ENCODE measurements at places on chromosomes 7 and 10.

DNA sequence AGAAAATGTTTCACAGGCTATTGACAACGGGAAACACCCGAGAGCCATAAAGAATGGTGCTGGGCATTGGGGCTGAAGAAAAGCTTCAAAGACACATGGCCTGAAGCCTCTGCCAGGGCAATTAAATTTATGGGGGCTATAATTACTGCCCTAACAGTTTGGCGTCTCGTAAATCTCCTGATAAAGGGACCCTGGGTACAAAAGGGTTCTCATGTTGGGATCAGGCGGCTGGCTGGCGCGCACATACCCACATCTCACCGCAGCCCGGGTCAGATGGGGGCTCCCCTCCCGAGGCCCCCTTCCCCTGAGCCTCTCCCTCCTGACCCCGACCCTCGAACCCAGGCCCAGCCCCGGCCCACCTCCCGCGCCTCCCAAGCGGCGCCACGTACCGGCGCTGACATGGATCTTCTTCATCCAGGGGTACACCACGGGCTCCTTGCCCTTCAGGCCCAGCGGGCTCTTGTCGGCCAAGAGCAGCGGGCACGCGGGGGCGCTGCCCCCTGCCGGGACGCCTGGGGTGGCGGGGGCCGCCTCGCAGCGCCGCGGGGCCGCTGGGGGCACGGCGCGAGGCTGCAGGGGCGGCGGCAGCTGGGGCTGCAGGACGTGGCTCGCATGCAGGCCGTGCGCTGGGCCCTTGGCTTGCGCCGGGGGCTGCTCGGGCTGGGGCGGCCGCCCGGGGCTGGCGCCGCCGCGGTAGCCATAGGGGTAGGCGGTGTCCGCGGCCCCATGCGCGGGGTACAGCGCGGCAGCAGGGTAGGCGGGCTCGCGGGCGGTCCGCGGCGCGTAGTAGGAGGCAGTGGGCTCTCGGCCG is 623 bp downstream of the HOXA4 start:
- DNase-seq = peak; percentile 70

DNA sequence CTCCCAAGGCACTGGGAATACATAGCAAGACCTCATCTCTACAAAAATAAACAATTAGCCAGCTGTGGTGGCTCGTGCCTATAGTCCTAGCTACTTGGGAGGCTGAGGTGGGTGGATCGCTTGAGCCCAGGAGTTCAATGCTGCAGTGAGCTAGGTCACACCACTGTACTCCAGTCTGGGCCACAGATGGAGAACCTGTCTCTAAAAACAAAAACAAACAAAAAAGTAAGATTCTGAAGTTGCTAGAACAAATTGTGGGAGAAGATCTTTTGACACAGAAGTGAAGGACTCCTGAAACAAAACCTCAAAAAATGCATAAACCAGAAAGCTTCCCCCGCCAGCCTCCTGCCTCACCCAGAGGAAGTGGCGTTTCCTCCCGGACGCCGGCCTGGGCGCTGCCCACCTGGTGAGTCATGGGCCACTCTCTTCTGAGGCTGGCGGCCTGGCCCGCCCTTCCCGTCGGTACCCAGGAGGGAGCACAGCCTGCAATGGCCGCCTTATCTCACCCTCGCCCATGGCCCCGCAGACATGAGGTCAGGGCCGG is 25.4 kb upstream of the ELN start:
- peak; percentile 96 for DNase-seq

- DNase-seq = no peak
Measured at GRCh38 chr10:117680601-117681000, 138.1 kb downstream of the EMX2 start.

DNA sequence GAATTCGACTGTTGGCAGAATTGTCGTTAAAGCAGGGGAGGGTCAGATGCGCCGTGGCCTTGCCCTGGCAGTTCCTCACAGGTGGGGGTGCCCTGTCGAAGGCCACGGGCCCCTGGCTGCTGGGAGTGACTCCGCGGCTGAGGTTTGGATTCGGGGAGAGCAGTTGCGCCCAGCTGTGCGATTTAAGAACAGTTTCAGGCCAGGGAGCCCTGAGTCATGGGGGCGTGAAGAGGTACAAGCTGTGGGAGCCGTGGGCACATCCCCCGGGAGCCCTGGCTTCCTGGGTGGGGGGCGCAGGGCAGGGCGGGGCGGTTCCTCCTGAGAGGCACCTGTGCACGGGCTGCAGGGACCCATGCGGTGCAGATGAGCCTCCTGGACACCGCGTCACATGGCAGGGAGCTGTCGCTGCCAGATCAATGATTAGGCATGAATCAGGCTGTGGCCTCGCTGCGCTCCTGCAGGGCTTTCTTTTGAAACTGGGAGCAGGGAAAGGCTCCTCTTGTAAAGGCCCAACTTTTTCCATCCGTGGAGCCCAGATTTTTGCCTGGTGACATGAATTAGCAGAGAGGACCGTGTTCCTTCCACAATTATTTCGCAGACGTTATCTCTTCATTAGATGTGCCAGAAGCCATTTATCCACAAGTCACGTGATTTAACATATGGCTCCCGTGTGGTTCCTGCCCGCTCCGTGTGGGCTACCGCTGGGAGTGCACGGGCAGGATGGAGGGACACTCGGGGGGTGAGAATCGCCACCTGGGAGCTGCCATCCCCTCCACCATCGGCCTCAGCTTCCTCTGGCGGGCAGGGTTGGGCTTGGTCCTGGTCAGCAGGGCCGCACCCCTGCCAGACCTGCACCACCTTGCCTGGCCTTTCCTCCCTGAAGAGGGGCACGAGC is 918 bp downstream of the PWWP2B start:
- peak; percentile 56 for DNase-seq

DNA sequence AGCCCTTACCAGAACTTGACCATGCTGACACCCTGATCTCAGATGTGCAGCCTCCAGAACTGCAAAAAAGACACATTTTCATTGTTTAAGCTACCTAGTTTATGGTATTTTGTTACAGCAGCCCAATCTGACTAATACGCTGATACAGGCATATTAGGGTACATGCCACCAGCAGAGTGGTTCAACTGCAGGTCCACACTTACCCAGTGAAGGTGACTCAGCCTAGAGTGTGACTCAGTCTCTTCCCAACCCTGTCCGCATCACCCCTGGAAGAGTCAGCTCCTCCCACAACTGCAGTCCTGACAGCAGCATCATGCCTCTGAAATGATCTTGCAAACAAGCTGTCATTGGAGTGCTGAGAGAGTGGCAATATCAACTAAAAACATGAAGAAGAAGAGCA is 30.8 kb upstream of the GOT1 start:
- peak; percentile 9 for DNase-seq

DNA sequence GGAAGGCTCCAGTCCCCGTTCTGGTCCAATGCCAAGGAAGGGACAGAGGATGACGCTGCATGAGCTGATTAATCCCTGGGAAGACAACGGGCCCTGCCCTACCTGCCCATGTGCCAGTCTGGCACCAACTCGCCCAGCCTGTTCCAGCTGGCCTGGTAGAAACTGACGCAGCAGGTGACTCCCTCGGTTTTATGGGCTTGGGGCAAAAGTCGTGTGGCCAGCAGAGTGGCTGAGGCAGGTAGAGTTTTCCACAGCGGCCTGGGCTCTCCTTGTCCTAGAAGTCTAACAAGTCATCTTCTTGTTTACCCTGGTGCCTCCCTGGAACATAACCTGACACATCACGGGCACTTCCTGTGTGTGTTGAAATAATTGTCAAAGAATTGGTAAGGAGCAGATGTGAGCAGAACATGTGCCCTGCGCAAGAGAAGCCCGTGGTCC is 20.4 kb upstream of the LMTK2 start:
- DNase-seq = peak; percentile 78

GRCh38 chr10:118997379-118997778 is 32.1 kb upstream of the NANOS1 start:
- no peak for DNase-seq
